ENCODE measurements at places on chromosomes 5 and 9.

- no peak for DNase-seq
- no peaks in the 10 kb centered on the region for H3K4me1 ChIP-seq
- H3K4me3 ChIP-seq: no peak overlapping the region
- no peaks in the 10 kb centered on the region for H3K27me3 ChIP-seq
- no peaks in the 10 kb centered on the region for H3K36me3 ChIP-seq
- no peak overlapping the region for H3K27ac ChIP-seq
Observed at GRCh38 chr5:131855452-131855851, 58.6 kb upstream of the FNIP1 start.

- 0 out of 2 replicates have a peak, but pooled peaks cover 3% of the 10 kb centered on the region for H3K27me3 ChIP-seq
- DNase-seq: peak; percentile 4
Observed at GRCh38 chr9:90774682-90775081, 26.9 kb upstream of the SYK start.

GRCh38 chr5:16391858-16392649 lies 73.5 kb downstream of the ZNF622 start:
- no peak for DNase-seq
- no peak overlapping the region for H3K27ac ChIP-seq
- peaks cover 2% of the 10 kb centered on the region for H3K36me3 ChIP-seq
- H3K27me3 ChIP-seq: no peaks in the 10 kb centered on the region
- H3K4me3 ChIP-seq: no peak overlapping the region

DNA sequence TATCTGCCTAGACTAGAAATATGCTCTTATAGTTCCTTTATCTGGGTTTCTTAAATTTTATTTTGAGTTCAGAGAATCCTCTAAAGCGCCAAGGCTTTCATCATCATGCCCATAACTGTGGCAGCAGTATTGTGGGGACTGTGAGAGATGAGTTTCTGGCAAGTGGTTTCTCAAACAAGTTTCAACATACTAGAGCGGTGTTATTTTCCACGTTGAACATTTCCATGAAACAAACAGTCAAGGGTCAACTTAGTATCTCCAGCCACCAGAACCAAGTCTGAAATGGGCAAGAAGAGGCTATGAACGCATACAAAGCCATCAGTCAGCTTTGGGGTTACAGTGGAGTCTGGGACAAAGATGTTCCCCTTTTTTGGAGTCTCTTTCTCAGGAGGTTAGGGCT lies 40.3 kb downstream of the SERINC5 start:
- no peaks in the 10 kb centered on the region for H3K36me3 ChIP-seq
- no peak for DNase-seq
- H3K4me1 ChIP-seq: peaks cover 20% of the 10 kb centered on the region
- H3K4me3 ChIP-seq: no peak overlapping the region
- H3K27ac ChIP-seq: no peak overlapping the region

- H3K27me3 ChIP-seq: no peaks in the 10 kb centered on the region
- no peak for DNase-seq
- H3K36me3 ChIP-seq: no peaks in the 10 kb centered on the region
- H3K4me3 ChIP-seq: no peak overlapping the region
Observed at GRCh38 chr5:68304421-68305052, 89.0 kb downstream of the PIK3R1 start.

DNA sequence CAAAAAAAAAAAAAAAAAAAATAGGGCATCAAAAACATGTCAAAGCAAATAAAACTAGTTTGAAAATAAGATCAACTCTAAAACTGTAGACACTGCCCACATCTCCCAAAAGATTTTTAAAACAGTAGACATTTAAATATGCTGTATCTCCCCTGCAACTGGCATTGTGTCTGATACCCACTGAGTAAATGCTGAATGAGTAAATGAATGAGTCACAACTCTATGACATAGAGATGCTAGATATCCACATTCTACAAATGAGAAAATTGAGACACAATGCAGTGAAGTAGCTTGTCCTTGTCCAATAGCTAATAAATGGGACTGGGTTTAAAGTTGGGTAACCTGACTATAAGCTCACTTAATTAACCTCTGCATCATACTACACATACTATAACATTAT lies 14.1 kb upstream of the MAP1B start:
- no peaks in the 10 kb centered on the region for H3K4me1 ChIP-seq
- no peaks in the 10 kb centered on the region for H3K36me3 ChIP-seq
- peak; percentile 59 for DNase-seq

- no peaks in the 10 kb centered on the region for H3K36me3 ChIP-seq
- DNase-seq: no peak
- no peak overlapping the region for H3K27ac ChIP-seq
- H3K4me1 ChIP-seq: peaks cover 6% of the 10 kb centered on the region
- H3K27me3 ChIP-seq: no peaks in the 10 kb centered on the region
Observed at GRCh38 chr9:17217272-17217671, 82.4 kb downstream of the CNTLN start.

DNA sequence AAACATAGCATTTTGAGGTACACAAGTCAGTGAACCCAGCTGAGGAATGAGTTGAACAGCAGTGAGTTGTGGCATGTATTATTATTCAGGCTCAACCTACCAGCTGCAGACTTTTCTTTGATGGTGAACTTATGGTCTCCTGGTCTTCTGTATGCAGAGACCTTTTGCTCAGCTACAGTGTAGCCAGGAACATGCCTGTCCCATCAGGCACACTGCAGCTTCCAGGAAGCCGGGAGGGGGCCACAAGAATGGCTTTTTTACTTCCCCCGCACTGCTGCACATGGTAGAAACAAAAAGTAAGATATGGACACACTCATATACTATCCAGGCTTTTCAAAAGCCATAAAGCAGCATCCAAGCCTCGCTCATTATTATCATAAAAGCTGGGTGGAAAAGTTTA lies 65.3 kb upstream of the PLPP1 start:
- no peaks in the 10 kb centered on the region for H3K27me3 ChIP-seq
- peaks cover 53% of the 10 kb centered on the region for H3K4me1 ChIP-seq
- H3K4me3 ChIP-seq: peak overlapping the region; percentile 51
- H3K36me3 ChIP-seq: no peaks in the 10 kb centered on the region
- H3K27ac ChIP-seq: peak overlapping the region; percentile 95

GRCh38 chr5:119282628-119283027 lies 73.2 kb upstream of the TNFAIP8 start:
- no peak overlapping the region for H3K27ac ChIP-seq
- no peak for DNase-seq
- H3K4me1 ChIP-seq: peaks cover 24% of the 10 kb centered on the region
- H3K4me3 ChIP-seq: no peak overlapping the region

- H3K27ac ChIP-seq: no peak overlapping the region
- H3K4me3 ChIP-seq: no peak overlapping the region
- peak; percentile 26 for DNase-seq
Observed at GRCh38 chr5:87116825-87117512, 150.7 kb upstream of the RASA1 start.

- H3K27me3 ChIP-seq: peaks cover 48% of the 10 kb centered on the region
- H3K27ac ChIP-seq: no peak overlapping the region
- no peaks in the 10 kb centered on the region for H3K4me1 ChIP-seq
- H3K36me3 ChIP-seq: no peaks in the 10 kb centered on the region
Observed at GRCh38 chr5:1722877-1723276, 76.8 kb downstream of the MRPL36 start.

GRCh38 chr9:133677126-133678010 lies 41.2 kb downstream of the DBH start:
- no peak overlapping the region for H3K4me3 ChIP-seq
- no peak overlapping the region for H3K27ac ChIP-seq
- DNase-seq: no peak
- no peaks in the 10 kb centered on the region for H3K27me3 ChIP-seq

DNA sequence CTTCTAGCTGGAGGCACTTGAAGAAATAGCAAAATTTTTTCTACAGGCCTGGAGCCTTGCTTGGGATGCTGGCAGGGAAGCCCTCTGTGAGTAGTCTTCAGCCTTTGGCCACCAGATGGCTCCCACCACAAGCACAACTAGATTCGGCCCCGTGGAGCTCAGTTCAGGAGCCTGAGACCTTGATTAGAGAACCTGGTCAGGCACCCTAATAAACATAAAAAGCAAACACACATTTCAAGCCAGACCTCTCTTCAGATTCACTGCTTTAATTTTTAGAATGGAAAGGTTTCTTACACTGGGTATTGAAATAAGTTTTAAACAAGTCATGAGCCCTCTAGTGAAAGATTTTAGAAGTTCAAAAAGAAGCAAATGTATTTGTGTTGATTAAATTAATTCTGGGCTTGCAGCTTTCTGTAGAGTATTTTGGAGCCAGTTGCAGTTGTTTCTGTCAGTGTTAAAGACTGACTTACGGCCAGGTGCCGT lies 41.4 kb downstream of the GLRX start:
- no peaks in the 10 kb centered on the region for H3K4me1 ChIP-seq
- peak; percentile 73 for DNase-seq
- H3K27me3 ChIP-seq: no peaks in the 10 kb centered on the region
- H3K36me3 ChIP-seq: no peaks in the 10 kb centered on the region

DNA sequence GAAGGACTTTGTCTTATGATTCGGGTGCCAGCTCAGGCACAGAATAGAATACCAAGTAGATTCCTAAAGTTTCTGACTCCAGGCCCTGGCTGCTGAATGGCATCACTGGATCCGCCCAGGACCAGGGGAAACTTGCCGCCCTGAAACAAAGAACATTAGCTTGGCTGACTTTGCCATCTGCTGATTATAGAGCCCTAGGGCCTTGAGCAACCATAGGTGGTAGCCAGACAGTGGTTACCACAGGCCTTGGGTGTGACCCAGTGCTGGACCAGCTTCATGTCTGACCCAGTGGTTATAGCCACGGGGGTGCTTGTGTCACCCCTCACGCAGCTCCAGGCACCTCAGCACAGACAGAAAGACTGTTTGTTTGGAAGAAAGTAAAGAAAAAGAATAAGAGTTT lies 62.7 kb downstream of the SSBP2 start:
- H3K27me3 ChIP-seq: no peaks in the 10 kb centered on the region
- DNase-seq: no peak
- no peak overlapping the region for H3K4me3 ChIP-seq
- H3K4me1 ChIP-seq: no peaks in the 10 kb centered on the region
- no peak overlapping the region for H3K27ac ChIP-seq
- H3K36me3 ChIP-seq: no peaks in the 10 kb centered on the region

- H3K27ac ChIP-seq: no peak overlapping the region
- no peaks in the 10 kb centered on the region for H3K27me3 ChIP-seq
- no peak overlapping the region for H3K4me3 ChIP-seq
- no peak for DNase-seq
- H3K36me3 ChIP-seq: no peaks in the 10 kb centered on the region
Observed at GRCh38 chr5:59231221-59231931, 648.5 kb downstream of the RAB3C start.

DNA sequence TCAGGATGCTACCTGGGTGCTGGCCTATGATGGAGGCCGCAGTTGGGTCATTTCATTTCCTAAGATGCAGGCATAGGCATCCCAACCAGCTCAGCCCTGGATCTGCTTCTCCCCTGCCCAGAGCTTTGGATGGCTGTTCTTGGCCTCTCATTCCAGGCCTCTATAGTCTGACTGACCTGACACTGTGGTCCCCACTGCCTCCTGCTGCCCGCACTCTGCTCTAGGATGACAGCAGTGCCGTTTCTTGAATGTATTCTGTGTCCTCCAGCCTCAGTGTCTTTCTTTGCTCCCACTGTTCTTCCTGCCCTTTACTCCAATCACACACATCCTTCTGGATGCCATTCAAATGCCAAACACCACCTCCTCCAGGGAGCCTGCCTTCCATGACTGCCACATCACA lies 235.7 kb downstream of the HSPA4 start:
- H3K4me1 ChIP-seq: peaks cover 29% of the 10 kb centered on the region
- no peaks in the 10 kb centered on the region for H3K36me3 ChIP-seq
- peak; percentile 53 for DNase-seq
- no peak overlapping the region for H3K4me3 ChIP-seq
- H3K27ac ChIP-seq: no peak overlapping the region
- no peaks in the 10 kb centered on the region for H3K27me3 ChIP-seq

DNA sequence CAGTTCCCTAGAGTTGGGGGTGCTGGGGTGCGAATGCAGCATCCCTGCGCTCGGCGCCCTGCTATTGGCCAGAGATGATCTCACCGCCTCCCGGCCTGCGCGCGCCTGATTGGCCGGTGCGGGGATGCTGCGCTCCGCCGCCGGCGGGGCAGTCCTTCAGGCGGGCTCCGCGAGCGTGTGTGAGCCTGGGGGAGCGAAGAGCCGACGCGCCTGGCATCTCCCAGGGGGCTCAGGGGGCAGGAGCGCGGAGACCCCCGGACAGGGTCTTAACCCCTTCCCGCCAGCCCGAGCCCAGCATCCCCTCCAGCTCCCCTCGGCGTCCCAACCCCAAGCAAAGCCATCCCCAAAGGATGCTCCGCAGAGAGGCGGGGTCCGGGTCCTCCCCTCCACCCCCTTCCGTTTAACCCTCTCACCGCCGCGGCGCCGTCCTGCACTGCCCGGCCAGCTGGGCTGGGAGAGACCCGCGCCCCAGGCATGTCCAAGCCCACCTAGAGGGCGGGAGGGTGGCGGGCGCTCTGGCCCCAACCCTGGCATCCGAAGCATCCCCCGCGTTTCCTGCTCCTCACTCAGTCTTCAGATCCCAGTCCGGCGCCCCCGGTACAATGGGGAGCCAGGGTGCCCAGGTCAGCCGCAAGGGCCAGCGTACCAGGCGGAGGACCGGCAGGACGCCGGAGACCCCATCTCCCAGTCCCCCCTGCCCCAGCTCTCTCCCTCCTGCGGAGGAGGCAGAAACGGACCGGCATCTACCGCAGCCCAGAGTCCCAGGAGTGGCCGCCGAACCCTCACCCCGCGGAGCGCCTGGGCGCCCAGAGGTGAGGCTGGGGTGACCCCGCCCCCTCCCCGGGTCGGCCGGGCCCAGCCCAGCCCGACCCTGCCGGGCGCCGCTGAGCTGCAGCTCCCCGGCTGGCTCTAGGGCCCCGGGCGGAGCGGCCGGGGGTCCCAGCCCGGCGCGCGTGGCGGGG lies 19.3 kb upstream of the TOR2A start:
- H3K27ac ChIP-seq: no peak overlapping the region
- no peak overlapping the region for H3K4me3 ChIP-seq
- H3K36me3 ChIP-seq: no peaks in the 10 kb centered on the region
- no peak for DNase-seq

DNA sequence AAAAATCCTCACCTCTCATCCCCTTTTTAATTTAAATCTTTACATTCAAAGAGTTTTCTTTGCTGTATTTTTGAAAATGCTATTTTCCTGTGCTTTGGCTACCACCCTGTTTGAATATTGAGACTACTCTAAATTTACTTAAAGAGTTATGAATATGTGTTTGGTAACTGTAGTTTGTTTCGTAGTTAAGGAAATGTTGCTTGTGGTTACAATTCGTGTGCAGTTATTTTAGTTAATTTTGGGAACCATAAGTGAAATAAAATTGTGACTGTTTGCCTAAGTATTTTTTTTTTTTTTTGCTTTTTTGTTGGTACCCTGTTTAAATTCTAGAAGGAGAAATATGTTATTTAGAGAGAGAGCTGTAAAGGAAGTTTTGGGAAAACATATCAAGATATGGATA lies 78.7 kb downstream of the XRCC4 start:
- H3K4me1 ChIP-seq: no peaks in the 10 kb centered on the region
- no peak overlapping the region for H3K4me3 ChIP-seq
- no peaks in the 10 kb centered on the region for H3K27me3 ChIP-seq
- H3K27ac ChIP-seq: no peak overlapping the region

GRCh38 chr9:121192518-121192917 lies 9.2 kb downstream of the RAB14 start:
- no peak overlapping the region for H3K4me3 ChIP-seq
- no peaks in the 10 kb centered on the region for H3K27me3 ChIP-seq
- peaks cover 5% of the 10 kb centered on the region for H3K36me3 ChIP-seq

GRCh38 chr9:129938291-129938979 lies 103.2 kb downstream of the USP20 start:
- peak; percentile 4 for DNase-seq
- no peak overlapping the region for H3K4me3 ChIP-seq
- H3K27me3 ChIP-seq: no peaks in the 10 kb centered on the region
- H3K36me3 ChIP-seq: peaks cover 10% of the 10 kb centered on the region
- H3K27ac ChIP-seq: no peak overlapping the region
- H3K4me1 ChIP-seq: no peaks in the 10 kb centered on the region
